ENCODE measurements at places on chromosomes 3 and 15.

- DNase-seq, result peak; percentile 74
Measured at GRCh38 chr15:75647370-75648155, at the start of gene SNX33. Gene SNX33, plus strand, starts transcription at chr15:75647912. Its CDS starts 1,191 bp downstream, at chr15:75649103.

- no peak for DNase-seq
Measured at GRCh38 chr3:57091521-57092273, 31.2 kb downstream of the SPATA12 start.

DNA sequence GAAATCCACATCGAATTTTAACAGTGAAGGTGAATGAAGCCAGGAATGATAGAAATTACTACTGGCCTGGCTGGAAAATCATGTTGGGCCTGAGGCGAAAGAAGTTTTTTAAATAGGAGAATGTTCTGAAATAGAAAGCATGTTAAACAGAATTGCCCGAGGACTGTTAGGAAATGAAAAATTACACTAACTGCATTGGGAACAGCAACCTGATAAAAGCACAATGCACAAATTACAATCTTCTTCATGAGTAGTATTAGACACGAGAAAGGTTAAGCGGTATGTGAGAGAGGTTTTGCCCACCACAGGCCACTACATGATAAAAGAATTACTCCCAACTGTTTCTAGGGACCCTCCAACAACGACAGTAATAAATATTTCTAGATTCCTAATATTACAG lies 18.9 kb downstream of the GBE1 start:
- no peak for DNase-seq

DNA sequence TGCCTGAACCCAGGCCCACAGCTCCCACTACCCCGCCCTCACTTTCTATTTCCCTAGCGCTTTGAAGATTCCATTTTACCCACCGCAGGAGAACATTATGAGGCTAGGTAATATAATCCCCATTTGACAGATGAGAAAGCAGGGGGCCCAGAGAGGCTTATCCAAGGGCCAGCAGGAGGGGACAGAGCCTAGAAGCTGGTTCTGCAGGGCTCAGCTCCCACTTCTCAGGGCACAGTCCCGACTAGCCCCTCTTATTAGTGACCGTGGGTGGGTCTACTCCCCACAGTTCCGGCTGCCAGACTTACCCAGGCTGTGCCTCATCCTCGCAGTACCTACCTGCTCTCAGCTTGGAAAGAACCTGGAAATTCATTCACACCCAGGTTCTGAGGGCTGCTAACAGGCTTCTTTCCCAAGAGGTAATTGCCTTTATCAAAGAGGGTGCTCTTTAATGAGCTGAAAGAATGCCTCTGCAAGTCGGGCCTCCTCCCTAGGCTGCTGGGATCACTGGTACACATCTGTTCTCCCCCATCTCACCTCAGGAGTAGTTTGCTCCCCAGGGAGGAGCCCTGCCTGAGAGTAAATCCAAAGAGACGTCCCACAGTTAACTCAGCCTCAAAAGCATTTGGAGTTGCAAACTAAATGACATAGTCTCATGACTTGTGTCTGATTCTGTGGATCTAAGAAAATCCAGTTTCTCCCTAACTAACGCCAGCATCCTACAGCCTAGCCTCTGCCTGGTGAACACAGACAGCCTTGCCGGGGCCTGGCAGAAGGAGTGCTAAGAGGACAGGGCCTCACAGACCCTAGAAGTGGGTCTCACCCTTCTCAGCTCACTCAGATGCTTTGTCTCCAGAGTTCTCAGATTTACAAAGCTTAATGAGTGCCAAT lies 125.0 kb downstream of the CHSY1 start:
- DNase-seq, result peak; percentile 66

DNA sequence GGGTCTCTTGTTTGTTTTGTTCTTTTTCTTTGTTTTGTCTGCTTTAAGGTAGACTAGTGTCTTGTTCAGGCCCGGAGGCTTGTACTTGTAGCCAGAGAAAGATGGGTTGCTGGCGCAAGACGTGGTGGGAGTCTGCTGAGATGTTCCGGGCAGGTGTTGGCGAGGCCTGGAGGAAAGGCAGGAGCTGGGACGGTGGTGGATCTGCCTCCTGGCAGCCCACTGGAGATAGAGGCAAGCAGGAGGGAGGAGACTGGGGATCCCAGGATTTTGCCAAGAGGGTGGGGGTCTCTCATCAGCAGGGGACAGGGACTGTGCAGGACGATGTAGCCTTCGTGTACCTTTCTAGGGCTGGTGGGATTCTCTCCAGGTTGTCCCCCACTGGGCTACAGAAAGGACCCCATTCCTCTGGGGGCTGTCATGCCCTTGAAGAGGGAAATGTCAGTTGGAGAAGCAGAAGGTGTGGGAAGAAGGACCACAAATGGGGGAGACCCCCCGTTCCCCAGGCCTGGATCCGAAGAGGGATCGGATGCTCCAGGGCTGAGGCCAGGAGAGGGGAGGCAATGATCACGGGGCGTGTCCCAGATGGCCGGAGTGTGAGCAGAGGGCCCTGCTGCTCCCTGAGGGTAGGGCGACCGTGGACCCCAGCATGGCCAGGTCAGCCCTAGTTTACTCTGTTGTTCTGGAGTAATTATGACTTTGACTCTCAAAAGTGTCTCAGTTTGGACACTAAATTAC lies 7.0 kb downstream of the CHAC1 start:
- DNase-seq, result no peak

- no peak for DNase-seq
Measured at GRCh38 chr15:41160639-41161315, 44.7 kb upstream of the INO80 start.

DNA sequence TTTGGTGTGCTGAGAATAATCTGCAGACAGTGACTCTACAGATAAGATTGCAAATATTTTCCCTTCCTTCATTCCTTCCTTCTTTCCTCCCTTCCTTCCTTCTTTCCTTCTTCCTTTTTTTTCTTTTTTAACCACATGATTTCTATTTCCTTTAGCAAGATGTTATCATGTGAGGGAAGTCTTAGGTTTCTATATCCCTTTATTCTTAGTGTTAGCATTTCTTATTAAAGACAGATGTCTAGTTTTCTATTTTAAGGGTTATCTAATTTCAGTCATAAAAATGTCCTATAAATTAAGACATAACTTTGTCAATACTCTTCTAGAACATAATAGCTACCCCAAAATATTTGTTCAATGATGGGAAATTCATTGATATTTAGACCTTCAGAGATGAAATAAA lies 470.9 kb downstream of the LPP start:
- DNase-seq, result no peak

DNA sequence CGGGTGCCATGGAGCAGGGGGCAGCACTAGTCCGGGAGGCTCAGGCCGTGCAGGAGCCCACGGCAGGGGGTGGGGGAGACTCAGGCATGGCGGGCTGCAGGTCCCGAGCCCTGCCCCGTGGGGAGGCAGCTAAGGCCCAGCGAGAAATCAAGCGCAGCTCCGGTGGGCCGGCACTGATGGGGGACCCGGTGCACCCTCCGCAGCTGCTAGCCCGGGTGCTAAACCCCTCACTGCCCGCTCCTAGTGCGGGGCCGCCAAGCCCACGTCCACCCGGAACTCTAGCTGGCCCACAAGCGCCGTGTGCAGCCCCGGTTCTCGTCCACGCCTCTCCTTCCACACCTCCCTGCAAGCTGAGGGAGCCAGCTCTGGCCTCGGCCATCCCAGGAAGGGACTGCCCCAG lies 49.6 kb upstream of the SOX14 start:
- DNase-seq, result no peak

GRCh38 chr3:126847061-126847460 lies 135.9 kb upstream of the PLXNA1 start:
- no peak for DNase-seq

GRCh38 chr3:47007482-47008233 lies 28.2 kb downstream of the NBEAL2 start:
- DNase-seq, result no peak

- DNase-seq, result no peak
Measured at GRCh38 chr3:197454014-197454413, 101.8 kb downstream of the BDH1 start.

GRCh38 chr3:23084367-23084766 lies 118.8 kb upstream of the UBE2E2 start:
- DNase-seq, result no peak

- peak; percentile 5 for DNase-seq
Measured at GRCh38 chr3:126442856-126443242, 32.8 kb downstream of the ZXDC start.

- DNase-seq, result no peak
Measured at GRCh38 chr15:90222547-90222946, 11.2 kb downstream of the CIB1 start.

DNA sequence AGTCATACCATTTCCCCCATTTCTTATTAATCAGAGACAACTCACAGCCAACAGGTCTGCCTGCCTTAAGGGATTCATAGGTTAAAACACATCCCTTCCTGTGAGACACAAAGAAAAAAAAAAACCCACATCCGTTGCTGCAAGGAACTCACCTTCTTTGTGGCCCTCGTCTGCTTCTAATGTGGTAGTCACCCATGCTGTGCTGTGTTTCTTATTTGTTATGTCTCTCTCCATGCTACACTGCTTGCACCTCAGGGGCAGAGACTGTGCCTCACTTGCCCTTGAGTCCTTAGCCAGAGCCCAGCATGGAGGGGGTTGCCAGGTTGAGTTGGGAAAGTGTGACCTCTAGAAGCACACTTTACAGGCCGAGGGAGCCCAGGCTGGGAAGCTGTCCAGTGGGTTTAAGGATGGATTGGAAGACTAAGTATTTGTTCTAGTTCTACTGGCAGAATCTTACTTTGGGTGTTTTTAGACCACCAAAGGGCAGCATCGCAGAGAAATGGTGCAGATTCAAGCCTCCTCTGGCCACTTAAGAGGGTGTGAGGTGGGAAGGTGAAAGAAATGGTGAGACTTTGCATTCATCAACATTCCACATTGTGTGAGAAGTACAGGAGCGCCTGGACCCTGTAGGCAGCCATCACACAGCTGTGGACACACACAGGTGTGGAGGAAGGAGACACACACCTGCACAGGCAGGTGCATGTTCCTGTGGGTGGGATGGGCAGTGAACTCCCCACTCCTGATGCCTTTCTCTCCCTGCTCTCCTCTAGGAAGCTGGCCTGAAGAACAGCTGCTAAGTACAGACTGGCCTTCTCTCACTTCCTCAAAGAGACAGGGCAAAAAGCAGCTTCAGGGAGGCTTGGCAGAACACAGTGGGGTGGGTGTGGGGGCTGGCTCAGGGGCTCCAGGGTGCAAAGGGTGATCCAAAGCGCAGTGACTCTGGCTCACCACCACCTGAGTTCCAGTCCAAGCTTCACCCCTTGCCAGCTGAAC lies 48.8 kb downstream of the GLB1 start:
- DNase-seq, result peak; percentile 60

- DNase-seq, result no peak
Measured at GRCh38 chr15:39919411-39919747, 687 bp downstream of the GPR176 start.

GRCh38 chr3:59263152-59263551 lies 213.3 kb upstream of the CFAP20DC start:
- DNase-seq, result no peak

- DNase-seq, result no peak
Measured at GRCh38 chr15:36331531-36332275, 247.7 kb upstream of the CDIN1 start.

- no peak for DNase-seq
Measured at GRCh38 chr3:29169451-29169850, 111.4 kb upstream of the RBMS3 start.

- DNase-seq, result no peak
Measured at GRCh38 chr15:100911086-100911485, 8.1 kb upstream of the LRRK1 start.

DNA sequence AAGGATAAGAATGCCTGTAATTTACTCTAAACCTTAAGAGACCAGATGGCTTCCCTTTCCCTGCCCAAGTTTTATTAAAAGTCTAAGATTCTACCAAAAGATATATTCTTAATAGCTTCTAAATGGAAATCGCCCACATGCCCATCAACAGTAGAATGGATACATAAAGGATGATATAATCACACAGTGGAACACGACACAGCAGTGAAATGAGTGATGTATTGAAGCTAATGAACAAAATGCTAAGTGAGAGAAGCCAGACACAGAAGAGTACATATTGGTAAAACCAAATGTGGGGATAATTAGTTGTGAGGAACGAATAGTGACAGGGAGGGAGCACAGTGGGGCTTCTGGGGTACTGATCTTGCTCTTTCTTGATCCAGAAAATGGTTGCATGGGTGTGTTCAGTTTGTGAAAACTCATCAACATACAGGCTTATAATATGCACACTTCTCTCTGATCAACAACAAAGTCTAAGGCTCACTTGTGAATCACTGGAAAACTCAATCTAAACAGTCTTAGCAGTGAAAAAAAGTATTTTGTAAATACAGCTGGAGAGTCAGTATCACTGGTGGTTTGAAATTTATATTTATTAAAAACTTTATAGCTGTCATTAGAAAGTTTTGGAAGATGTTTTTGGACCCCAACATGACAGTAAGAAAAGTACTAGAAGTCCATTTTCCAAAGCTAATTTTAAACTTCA lies 170.7 kb upstream of the FAM3D start:
- DNase-seq, result no peak

DNA sequence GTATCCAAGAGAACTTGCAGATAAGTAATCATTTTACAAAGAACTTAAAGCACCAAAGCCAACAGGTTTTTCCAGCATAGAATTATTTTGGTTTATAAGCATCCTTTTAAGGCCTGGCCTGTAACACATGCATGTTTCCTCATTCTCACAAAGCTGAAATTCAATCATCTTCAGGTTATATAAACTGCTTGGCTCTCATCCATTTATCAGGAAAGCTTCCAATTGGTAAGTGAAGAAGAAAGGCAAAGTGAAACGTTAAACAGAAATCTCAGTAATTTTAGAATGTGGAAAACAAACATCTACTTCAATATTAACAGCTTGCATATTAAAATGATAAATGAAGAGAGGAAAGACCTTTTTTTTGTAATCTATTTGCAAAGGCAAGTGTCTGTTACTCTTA lies 1.6 kb downstream of the SERP1 start:
- DNase-seq, result no peak

GRCh38 chr15:74468341-74469032 lies 7.5 kb upstream of the UBL7 start:
- no peak for DNase-seq

DNA sequence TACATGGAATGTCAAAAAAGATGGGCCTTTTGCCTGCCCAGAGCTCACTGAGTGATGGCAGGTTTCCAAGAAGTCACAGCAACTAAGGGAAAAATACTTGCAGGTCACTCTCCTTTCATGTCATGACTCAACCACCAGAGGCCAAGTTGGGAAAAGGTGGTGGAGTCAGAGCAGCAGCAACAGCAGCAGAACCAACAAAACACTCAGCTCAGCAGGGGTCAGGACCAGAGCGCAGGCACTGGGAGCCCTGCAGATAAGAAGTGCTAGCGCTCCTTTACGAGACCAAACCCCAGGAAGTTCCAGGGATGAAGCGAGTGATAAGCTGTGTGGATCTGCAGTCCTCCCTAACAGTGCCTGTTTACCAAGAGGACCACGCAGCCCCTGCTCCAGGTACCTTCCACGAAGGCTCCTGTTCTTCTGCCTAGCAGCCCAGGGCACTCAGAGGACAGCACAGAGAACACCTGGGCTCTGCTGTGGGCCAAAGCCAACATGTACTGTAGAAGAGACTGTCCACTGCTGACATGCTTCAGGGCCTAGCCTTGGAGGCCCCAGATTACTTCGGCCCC lies 26.0 kb downstream of the POC1A start:
- DNase-seq, result no peak

DNA sequence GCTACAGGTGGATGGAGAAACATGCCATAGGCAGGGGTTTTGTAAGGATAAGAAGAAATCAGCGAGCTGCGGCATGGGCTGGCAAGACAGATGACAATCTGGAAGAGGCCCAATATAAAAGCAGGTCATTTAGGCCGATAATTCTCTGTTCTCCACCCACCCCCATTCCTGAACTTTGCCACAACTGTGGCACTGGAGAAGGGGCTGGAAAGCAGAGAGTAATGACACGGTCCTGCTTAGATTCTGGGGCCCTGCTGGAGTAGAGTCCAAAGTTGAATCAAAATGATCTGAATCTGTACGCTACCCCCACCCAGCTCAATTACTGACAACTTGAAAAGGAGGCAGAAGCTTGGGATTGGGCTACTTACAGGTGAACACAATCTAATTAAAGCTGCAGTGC lies 18.4 kb upstream of the BUB1B start:
- no peak for DNase-seq

Data from activated T-cell treated with anti-CD3 and anti-CD28 coated beads, Interleukin-2, amount 50 U/mL, for 48 hours (primary cell).